ENCODE measurements at places on chromosomes 7 and 10.

- no peak for DNase-seq
These were observed 230.8 kb upstream of the NPVF start for GRCh38 chr7:25459057-25459456.

- no peak for DNase-seq
These were observed 11.0 kb upstream of the IL6 start for GRCh38 chr7:22715969-22716368.

GRCh38 chr10:131786756-131787605 lies 113.8 kb upstream of the PPP2R2D start:
- DNase-seq: peak; percentile 15

DNA sequence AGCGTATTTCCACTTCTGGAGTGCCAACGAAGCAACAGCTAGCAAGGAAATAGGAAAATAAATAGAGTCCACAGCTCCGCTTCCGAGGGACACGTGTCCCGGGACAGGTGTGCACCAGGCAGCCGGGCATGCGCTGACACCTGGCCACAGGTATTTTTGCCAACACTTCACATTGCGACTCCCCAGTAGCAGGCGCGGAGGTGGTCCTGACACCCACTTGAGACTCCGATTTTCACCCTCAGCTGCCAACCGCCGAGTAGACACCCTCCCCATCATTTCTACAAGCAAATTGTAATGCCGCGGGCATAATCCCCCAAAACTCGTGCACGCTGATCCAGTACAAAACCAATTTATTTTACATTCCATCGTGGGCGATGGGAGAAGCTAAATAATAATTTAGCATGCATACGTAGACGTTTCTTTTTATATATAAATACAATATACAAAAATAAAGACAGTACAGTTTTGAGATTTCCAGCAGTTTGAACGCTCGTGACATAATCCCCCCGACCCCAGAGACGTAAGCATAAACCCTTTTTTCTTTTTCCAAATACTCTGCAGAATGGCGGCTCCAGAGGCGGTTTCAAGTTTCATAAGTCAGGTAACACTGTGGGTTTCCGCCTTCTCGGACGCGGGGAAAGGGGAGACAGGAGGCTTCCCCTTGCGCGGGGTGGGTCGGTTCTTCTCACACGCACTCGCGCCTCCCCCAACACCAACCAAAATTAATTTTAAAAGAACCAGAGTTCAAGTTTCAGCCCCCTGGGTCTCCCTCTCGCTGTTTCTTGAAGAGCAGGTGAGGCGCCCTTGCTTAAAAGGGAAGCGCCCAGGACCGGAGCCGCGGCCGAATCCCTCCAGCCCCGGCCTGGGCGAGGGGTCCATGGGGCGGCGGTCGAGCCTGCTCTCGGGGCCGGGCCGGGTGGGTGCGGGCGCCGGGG lies 5.7 kb downstream of the MNX1 start:
- DNase-seq: no peak

GRCh38 chr7:84364708-84365107 lies 170.1 kb upstream of the SEMA3A start:
- DNase-seq: no peak

- DNase-seq: no peak
These were observed 988.6 kb downstream of the SORCS1 start for GRCh38 chr10:106175760-106176377.

DNA sequence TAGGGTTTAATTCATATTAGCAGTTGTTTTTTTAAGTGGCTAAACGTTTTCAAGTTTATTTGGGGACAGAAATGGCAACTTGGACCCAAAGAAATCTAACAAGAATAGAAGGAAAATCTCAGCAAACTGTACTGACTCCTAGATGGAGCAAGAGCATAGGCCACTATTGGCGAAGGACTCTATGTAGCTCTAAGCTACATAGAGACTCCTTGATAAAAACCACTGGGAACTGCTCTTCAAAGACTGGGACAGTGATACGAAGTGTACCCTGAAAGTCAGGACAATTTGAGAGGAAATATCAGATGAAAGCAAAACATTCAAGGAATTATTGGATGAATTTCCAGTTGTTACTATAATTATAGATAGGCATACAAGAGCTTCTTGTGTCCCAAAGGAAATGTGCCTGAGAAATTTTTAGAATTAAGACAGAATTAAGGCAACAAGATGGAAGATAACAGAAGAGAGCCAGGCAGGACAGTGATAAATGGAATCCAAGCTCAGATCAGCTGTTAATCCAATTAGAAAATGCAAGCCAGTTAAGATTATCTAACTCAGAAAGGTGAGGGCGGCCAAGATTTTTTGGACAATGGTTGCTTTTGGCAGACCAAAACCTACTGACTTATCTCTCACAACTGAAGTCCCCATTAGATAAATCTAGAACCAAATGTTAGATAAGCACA lies 103.7 kb upstream of the IFRD1 start:
- DNase-seq: no peak

DNA sequence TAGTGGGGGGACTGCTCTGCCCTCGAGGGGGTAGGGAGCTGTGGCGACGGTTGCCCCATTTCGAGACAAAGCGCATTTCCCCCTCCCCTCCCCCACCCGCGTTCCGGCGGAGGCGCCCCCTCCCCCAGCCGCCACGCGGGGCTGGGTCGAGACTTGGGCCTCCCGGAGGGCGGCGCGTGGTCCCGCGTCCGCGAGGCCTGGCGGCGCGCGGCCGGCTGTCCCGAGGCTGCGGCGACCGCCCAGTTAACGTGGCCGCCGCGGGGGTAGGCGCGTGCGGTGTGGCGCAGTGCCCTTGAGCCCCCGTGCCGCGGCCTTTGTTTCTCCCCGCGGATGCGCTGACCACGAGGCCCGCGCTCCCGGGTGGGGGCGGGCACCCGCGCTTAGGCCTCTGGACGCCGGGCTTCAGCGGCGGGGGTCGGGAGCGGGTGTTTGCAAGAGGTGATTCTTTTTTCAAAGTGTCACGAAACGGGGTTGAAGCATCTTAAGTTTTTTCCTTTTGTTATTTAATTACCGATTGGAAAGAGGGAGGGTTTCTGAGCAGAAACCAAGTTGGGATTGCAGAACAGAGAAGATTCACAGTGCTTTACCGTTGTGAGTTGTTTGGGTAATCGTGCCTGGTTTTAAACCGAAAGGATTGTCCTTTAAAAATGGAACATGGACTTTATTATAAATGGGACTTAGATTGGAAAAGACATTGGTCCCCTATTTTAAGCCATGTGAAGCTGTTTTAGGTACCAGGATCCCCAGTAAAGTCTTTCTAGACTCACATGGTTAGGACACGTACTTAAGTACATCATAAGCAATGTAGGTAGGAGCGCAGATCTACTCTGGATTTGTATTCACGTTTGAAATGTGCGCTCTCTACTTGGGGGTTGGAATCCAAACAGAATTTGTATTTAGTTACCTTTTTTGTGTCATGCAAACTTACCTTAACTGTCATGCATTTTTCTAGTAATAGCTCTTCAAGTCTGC lies 760 bp downstream of the CBX3 start:
- DNase-seq: peak; percentile 73

- DNase-seq: peak; percentile 22
These were observed 2.7 kb upstream of the PDGFA start for GRCh38 chr7:522071-522950.

- no peak for DNase-seq
These were observed 8.8 kb downstream of the ARL5B start for GRCh38 chr10:18668026-18668425.

DNA sequence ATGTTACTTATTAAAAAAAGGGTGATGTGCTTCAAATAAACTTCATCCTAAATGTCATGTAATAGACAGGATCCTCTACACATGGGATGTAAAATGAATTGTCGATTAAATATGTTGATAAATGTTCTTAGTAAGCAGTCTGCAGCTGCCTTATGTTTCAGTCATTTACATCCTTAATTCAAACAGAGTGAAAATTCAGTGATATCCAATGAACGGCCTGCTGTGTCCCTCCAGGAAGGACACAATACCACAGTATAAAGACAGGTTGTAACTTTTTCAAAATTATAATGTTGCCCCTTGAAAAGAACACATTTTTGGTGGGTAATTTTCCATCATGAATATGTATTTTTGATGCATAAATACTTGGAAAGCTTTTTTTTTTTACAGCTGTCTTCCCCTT lies 266.5 kb upstream of the SEMA3A start:
- DNase-seq: no peak

- no peak for DNase-seq
These were observed 177.3 kb downstream of the C7orf25 start for GRCh38 chr7:42734568-42734967.

GRCh38 chr7:120554960-120555571 lies 282.1 kb downstream of the KCND2 start:
- no peak for DNase-seq

- DNase-seq: no peak
These were observed 136.7 kb upstream of the CHST15 start for GRCh38 chr10:124229989-124230634.

DNA sequence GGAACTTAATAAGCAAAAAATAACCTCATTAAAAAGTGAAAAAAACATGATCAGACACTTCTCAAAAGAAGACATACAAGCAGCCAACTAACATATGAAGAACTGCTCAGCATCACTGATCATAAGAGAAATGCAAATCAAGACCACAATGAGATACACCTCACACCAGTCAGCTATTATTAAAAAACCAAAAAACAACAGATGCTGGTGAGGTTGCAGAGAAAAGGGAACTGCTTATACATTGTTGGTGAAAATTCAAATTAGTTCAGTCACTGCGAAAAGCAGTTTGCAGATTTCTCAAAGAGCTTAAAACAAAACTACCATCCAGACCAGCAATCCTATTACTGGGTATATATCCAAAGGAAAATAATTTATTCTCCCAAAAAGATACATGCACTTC lies 513.3 kb downstream of the MDFIC start:
- DNase-seq: no peak

DNA sequence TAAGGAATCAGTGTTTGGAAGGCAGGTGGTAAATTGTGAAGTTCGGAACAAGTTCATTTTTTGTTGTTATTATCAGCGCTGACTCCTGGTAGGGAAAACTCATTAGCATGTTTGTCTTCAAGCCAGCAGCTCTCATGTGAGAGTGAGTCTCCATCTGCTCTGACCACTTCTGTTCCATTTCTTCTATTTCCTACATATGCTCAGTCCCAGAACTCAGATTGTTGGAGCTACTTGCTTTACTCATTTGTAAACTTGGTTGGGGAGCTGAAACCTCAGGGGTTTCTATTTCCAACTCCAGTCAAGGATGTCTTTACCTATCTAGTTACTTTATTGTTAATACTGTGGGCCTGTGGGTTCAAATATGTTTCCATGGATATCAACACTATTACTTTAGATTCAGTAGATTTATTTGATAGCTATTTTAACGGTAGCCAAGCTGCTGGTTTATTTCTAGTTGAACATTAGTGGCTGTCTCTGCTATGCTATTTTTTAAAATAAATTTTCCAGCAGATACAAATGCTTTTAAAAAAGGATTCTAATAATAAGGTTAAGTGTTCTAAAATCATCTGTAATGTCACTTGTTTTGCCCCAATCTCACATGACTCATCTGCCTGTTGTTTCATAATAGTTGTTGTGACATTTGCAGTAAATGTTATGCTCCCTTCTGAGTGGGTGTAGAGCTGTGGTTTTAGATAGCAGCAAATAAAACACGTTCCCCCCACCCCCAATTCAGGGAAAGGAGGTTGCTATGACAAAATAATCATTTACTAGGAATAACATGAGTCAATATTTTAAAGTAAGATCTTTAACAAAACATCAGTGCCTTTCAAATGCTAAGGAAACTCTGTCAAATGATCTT lies 143.3 kb downstream of the HDAC9 start:
- no peak for DNase-seq

DNA sequence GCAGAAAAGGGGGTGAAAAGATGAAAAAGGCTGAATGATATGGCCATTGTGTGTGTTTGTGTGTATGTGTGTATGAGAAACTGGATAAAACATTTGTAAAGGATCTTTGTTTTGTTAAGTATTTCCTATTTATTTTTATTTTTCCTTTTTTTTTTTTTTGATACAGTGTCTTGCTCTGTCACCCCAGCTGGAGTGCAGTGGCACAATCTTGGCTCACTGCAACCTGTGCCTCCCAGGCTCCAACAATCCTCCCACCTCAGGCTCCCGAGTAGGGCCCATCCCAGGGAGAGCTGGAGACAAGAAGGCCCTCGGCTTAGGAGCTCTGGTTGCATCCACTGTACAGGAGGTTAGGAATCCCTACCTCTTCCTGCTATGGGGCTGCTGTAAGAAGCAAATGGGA lies 6.9 kb upstream of the CALML5 start:
- no peak for DNase-seq

- no peak for DNase-seq
These were observed 39.0 kb upstream of the STRIP2 start for GRCh38 chr7:129394982-129395914.

DNA sequence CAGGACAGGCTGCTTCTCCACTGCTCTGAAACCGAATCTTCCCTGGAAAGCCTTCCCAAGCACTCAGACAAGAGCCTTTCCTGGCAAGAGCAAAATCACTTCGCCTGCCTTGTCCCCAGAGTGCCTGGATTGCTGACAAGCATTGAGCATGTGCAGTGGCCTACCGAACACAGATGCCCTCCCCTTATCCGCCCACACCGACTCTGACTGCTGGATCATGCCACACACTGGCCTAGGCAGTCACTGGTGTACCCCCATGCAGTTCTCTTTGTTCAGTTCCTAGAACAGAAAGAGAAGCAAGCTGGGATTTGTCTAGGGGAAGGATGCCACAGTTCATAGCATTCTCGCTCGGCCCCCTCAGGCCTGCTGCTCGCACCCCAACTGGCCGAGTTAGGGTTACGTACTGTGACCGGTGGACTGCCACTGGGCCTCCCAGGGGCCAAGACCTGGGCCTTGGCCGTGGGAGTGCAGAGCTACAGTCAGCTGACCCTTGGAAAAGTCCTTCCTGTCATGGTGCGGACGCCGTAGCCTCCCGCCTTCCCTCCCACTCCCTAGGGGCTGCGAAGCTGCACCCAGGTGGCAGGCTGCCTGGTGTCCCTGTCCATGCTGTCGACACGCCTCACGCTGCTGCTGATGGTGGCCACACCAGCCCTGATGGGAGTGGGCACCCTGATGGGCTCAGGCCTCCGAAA lies 6.9 kb downstream of the ABCB8 start:
- DNase-seq: no peak

- no peak for DNase-seq
These were observed 35.5 kb downstream of the IDE start for GRCh38 chr10:92538231-92538958.

DNA sequence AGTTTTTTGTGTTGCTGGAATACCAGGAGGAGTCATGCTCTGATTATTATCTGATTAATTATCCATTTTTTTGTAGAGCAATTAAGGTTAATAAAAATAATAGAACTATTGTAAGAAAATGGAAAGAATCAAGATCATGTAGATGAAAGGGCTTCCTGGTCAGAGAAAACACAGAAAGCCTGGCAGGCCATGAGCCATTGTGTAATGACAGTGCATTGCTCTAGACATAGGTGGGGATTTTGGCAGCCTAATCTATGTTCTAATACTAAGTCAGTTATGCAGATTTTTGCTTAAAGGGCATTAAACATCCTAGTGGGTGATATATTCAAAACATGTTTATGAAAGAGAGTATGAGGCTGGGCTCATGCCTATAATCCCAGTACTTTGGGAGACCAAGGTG lies 198.2 kb downstream of the PPP1R9A start:
- DNase-seq: no peak

GRCh38 chr7:157685430-157686284 lies 348.9 kb downstream of the DNAJB6 start:
- no peak for DNase-seq
